Left lung (tissue), 14 donors: ENCODE measurements at places on chromosomes 4 and X. TPM values are rescaled to one million over a fixed set of nuclear protein-coding genes. Genes with fewer than 3 reads are reported as not detected.

GRCh38 chr4:12965334-12965733 is 518.8 kb downstream of the RAB28 start:
- no peaks in the 10 kb centered on the region for H3K27me3 ChIP-seq
- no peaks in the 10 kb centered on the region for H3K4me1 ChIP-seq
- no peak for DNase-seq
- no peak overlapping the region for H3K4me3 ChIP-seq
- no peaks in the 10 kb centered on the region for H3K36me3 ChIP-seq
- H3K27ac ChIP-seq = no peak overlapping the region

DNA sequence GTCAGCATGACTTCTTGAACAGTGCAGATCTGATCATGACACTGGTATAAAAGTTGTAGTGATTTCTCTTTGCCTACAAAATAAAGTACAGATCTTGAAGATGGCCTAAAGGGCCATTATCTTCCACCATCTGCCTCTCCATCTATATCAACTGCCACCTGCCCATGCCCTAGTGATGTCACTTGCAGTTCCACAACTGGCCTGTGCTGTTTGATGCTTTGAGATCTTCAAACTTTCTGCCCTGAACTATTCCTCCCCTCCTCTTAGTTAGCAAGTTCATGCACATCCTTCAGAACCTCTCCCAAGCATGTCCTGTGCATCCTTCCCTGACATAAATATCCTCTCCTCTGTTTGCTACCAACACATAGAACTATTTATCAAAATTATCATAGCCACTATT is 217.0 kb downstream of the SOWAHB start:
- no peak overlapping the region for H3K4me3 ChIP-seq
- H3K4me1 ChIP-seq = no peaks in the 10 kb centered on the region
- no peaks in the 10 kb centered on the region for H3K36me3 ChIP-seq
- no peak for DNase-seq
- H3K27me3 ChIP-seq = peaks cover 4% of the 10 kb centered on the region

- no peaks in the 10 kb centered on the region for H3K27me3 ChIP-seq
- peaks cover 16% of the 10 kb centered on the region for H3K4me1 ChIP-seq
- DNase-seq = no peak
- H3K36me3 ChIP-seq = no peaks in the 10 kb centered on the region
- H3K27ac ChIP-seq = no peak overlapping the region
- no peak overlapping the region for H3K4me3 ChIP-seq
Observed at GRCh38 chr4:168741281-168742173, 244.7 kb downstream of the PALLD start.

DNA sequence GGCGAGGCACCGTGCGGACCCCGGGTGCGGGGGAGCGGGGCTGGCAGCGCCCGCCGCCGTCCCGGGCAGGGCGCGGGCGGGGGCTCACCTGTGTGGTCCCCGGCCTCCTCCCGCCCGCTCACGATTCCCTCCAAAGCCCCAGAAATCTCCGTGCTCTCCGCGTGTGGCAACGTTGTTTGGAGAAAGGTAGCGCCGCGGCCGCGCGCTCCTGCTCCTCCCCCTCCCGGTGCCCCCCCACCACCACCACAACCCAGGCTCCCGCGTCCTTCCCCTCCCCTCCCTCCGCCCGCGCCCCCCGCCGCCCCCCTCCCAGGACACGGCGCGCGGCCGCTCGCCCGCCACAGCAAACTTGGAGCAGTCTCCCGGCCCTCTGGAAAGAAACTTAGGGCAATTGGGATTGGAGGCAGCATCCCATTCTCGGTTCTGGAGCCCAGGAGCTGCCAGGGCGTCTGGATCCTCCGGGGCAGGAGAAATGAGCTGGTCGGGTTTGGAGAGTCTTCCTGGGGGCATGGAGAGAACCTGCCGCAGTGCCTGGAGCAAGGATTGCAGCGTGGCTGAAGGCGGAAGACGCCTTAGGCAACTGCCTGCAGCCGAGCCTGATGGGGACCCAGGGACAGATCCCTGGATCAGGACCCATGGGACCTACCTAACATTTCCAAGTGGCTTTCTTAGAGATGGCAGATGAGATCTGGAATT is 855 bp downstream of the KLF3 start:
- peak; percentile 78 for DNase-seq
- peaks cover 29% of the 10 kb centered on the region for H3K4me1 ChIP-seq
- peak overlapping the region; percentile 100 for H3K27ac ChIP-seq
- H3K36me3 ChIP-seq = no peaks in the 10 kb centered on the region

- no peaks in the 10 kb centered on the region for H3K27me3 ChIP-seq
- H3K36me3 ChIP-seq = no peaks in the 10 kb centered on the region
- no peak overlapping the region for H3K4me3 ChIP-seq
- H3K4me1 ChIP-seq = no peaks in the 10 kb centered on the region
Observed at GRCh38 chr4:21757248-21757647, 191.3 kb downstream of the KCNIP4 start.

Gene HNRNPD
- polyA plus RNA-seq = 548 TPM

Gene ARSJ
- polyA plus RNA-seq = 7.8 TPM
